Cerebellum (tissue), 4 donors: ENCODE measurements at places on chromosomes 3 and 15.
A peak's percentile ranks its signal among the peaks of the same experiment; 100 is the strongest.

- DNase-seq = no peak
These were observed 99.0 kb downstream of the MAP2K5 start for GRCh38 chr15:67641453-67641852.

DNA sequence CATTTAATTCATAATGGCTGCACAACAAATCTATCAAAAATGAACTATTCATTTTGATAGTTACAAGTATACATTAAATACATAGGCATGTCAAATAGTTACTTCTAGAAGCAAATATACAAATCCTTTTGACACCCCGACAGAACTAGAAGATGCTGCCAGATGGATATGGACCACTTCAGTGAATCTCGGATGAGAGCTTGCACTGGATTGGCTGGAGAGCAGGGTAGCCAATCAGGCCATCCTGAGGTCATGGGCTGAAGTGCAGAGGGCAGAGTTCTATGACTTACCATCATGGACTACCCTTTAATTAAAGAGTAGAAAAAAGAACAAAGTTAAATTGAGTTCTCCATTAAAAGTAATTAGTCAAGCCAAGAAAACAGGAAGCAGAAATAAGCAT is 8.3 kb downstream of the CCNL1 start:
- no peak for DNase-seq

GRCh38 chr3:115533218-115533617 is 90.1 kb upstream of the GAP43 start:
- no peak for DNase-seq

DNA sequence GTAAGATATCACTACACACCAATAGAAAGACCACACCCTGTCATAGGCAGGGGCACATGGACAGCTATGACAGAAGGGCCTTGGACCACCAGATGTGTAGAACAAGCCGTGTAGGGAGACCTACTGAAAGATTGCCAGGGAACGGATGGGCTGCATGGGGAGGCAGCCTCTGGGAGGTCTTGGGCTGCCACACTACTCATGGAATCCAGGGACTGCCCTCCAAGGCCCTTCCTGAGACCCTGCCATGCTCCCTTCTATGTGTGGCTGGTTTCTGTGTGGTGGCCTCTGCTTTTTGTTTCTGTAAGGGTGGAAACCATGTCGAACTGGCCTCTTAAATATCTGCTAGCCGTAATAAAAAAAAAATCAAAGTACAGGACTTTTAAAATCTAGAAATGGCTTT is 86.9 kb downstream of the OCA2 start:
- no peak for DNase-seq

DNA sequence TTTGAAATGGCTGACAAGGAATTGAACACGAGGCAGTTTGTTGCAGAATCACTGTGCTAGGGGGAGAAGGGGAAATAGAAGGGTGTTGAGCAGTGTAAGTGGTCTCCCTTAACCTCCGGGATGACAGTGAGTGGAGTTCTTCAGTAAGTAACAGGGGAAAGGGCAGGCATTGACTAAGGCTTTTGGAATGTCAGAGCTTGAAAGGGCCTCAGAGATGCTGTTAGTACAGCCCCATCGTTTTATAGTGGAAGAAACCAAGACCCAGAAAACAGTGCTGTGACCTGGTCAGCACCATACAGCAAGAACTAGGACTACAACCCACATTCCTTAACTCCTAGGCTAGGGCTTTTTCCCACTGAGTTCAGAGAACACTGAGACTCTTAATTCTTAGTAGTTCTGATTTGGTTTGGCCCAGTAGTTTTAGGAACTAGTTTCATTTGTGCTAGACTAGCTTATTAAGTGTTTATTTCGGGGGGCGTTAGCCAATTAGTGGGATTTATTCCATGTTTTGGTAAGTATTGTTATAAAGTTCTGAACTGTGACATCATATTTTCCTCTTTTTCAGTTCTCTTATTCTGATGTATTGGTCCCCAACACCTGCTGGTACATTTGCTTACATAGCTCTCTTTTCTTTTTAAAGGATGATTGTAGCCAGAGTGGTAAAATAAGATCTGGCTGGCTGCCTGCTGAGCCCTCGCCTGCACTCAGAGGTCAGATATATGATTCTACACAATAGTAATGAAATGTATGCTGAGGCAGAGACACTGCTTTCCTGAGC is 34.2 kb downstream of the RAB11A start:
- DNase-seq = no peak

- DNase-seq = no peak
These were observed 51.3 kb downstream of the DRD3 start for GRCh38 chr3:114127517-114127916.

GRCh38 chr3:109175411-109175810 is 38.9 kb downstream of the C3orf85 start:
- DNase-seq = no peak

DNA sequence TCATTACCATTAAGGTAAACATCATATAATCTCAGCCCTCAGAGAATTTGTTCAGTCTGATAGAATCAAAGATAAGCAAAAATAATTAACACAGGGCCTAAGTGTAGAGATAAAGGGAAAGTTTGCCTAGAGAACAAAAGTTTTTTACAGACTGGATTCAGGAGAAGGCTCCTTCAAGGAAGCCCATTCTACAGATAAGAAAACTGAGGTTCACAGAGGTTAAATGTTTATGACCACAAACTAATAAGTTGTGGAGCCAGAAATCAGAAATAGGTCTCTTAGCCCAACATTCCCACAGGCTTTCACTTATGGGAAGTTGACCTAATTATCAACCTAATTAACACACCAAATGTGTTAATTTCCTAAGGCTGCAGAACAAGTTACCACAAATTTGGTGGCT is 110.7 kb downstream of the ZMAT3 start:
- DNase-seq = no peak

- DNase-seq = no peak
These were observed 187.1 kb upstream of the PROK2 start for GRCh38 chr3:71972031-71972430.

GRCh38 chr15:100254691-100255090 is 87.1 kb downstream of the ADAMTS17 start:
- no peak for DNase-seq

DNA sequence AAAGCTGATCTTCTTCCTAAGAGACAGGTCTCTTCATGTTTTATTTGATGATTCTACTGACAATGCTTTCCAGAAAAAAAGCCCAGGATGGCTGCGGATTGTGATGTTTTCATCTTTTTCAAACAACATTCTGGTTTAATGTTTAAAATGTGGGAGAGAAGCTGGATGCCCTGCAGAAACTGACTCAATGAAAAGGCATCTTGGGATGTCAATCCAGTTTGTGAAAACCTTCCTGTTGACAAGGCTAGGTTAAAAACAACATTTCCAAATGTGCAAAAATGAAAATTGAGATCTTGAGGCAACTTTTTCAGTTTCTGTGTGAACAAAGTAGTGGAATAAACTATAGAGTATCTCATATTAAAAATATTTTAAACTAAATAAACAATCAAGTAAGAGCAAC is 156.0 kb upstream of the MRPL3 start:
- DNase-seq = no peak

- DNase-seq = no peak
These were observed 655.5 kb downstream of the GBE1 start for GRCh38 chr3:81105789-81106488.

DNA sequence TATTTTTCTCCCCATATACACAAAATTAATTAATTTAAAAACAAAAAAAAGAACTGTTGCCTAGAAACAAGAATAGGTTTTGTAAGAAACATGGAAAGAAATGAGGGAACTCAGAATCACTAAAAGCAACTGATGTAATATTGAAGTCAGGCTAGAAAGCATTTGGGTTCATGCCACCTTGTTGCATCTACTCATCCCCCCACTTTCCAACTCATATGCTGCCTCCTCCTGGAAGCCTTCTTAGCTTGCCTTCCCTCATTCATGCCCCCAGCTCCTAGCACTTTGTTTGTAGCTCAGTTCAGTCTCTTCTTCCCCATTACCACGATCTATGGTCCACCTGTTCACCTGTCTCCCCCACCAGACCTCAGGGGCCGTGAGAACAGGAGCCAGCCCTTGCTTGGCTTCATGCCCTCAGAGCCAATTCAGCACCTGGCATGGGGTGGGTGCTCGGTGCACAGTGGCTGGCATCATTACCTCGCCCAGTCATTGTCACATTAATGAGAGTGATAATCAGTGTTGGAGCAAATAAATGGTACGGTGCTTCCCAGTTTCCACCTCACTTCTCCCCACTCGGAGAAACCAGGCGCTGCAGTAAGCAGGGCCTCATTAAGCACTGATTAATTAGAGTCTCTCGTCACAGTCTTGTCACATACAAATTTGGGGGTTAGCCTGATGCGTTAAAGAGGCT is 62.4 kb upstream of the SLC6A1 start:
- no peak for DNase-seq

GRCh38 chr15:27541581-27541980 is 557.5 kb downstream of the OCA2 start:
- DNase-seq = no peak

GRCh38 chr3:16911916-16912315 is 27.2 kb downstream of the PLCL2 start:
- no peak for DNase-seq

DNA sequence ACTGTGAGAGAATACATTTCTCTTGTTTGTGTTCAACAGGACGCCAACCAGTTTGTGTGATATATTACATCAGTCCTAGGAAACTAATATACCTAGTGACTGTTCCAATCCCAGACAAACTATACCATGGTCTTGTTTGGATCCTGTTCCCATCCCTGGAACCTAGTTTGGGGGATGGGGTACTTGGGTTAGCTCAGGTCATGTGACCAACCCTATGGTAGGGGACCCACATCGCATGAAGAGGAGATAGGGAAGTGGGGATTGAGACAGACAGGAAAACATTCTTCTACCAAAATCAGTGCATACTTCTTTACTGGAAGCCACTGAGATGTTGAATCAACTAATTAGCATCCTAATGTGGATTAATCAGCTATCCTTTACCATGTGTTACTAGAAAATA is 146.1 kb downstream of the THSD4 start:
- no peak for DNase-seq

GRCh38 chr3:58519668-58520402 is 17.2 kb downstream of the ACOX2 start:
- no peak for DNase-seq

- no peak for DNase-seq
These were observed 531.3 kb downstream of the ROBO1 start for GRCh38 chr3:79236496-79236895.

GRCh38 chr3:72429589-72430353 is 418.5 kb downstream of the SHQ1 start:
- DNase-seq = no peak

DNA sequence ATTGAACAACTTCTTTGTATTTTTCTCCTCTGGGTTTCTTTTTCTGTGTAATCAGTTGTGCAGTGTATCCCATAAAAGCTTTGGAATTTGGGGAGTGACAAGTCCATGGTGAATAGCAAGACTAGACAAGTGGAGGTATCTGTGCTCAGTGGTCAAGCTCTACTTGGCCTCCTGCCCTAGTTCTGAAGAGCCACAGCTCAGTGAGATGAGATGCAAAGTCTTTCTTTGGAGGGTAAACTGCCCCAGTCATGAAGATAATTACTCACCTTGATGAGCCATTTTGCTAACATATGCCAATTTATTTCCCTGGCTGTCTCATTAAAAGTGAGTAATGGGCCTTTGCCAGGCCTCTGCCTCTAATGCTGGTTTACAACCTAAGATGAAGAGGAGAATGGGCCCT is 271.2 kb upstream of the TRIM42 start:
- no peak for DNase-seq

GRCh38 chr3:123789160-123789559 is 95.0 kb downstream of the MYLK start:
- no peak for DNase-seq

DNA sequence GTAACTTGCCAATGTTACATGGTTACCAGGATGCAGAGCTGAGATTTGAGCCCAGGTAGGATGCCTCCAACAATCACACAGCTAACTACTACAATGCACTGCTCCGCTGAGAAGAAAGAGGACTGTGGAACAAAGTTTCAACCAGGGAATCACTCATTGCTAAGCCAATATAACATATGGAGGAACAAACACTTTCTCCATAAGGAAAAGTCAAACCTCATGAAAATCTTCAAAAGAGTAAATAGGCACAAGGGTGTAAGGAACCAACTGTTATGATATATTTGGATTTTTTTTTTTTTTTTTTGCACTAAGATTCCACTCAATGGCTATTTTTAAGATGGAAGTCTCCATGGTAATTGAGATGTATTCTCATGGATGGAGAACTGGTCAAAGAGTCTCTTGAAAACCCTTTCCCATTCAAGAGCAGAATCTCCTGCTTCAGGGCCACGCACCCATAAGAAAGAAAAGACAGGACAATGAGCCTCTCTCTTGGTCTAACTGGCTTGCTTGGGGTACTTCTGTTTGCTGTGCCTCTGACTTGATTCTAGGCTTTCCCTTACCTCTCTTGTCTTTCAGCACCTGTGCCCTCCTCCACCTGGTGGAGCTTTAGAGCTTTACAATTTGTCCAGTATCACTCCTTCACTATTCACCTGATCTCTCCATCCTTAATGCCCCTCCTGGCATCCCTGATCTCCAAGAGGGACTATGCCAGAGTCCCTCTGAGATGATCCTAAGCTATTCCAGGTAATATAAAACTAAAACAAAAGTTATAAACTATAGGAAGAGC is 252.8 kb downstream of the NTRK3 start:
- no peak for DNase-seq

DNA sequence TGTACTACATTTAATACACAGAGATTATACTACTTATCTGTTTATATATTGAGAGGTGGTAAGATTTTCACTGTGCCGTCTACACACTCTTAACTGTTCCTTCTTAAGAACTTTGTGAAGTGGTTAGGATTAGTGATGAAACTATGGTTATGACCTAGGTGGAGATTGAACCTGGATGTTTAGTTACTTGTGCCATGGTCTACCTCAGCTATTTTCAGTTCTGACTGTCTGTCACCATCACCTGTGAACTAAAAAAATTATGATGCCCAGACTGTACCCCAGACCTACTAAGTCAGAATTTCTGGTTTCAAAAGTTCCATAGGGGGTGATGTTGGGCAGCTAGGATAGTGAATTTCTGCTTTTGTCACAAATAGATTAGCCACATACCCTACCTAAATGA is 6.4 kb downstream of the RASA2 start:
- DNase-seq = no peak

GRCh38 chr15:77599899-77600298 is 32.8 kb downstream of the LINGO1 start:
- DNase-seq = peak; percentile 39

DNA sequence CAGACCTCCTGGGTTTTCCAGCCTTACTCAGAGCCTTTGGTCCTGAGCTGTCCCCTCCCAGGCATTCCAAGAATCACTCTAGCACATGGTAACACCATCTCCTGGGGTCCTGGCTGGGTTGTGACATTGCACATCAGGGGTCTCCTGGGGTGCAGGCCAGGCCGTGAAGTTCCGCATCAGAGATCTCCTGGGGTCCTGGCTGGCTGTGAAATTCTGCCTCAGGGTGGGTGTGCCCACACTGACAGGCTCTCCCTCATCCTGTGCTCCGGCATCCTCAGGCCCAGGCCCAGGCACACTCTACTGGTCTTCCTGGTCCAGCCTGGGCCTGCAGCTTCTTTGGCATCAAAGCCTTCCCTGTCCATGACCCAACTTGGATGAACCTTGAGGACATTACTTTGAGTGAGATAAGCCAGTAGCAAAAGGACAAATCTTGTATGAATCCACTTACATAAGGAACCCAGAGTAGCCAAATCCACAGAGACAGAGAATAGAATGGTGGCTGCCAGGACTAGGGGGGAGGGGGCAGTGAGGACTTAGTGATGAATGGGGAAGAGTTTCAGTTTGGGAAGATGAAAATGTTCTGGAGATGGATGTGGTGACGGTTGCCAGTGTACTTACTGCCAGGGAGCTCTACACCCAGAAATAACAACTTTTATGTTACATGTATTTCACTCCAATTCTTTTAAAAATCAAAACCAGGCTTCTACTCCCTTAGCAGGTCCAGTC is 49.1 kb upstream of the KLF13 start:
- no peak for DNase-seq

GRCh38 chr3:184423561-184423960 is 43.7 kb downstream of the CHRD start:
- no peak for DNase-seq
